ENCODE measurements at places on chromosomes 4 and X. TPM values are rescaled to one million over a fixed set of nuclear protein-coding genes. Genes with fewer than 3 reads are reported as not detected.

DNA sequence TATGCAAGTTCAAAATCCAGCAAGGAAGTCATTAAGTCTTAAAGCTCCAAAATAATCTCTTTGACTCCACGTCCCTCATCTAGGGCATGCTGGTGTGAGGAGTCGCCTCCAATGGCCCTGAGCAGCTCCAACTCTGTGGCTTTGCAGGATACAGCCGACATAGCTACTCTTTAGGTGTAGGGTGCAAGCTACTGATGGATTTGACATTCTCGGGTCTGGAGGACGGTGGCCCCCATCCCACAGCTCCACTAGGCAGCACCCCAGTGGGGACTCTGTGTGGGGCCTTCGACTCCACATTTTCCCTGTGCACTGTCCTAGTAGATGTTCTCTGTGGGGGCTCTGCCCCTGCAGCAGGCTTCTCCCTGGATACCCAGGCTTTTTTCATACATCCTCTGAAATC lies 333.2 kb upstream of the FGF13 start:
- DNase-seq: no peak

DNA sequence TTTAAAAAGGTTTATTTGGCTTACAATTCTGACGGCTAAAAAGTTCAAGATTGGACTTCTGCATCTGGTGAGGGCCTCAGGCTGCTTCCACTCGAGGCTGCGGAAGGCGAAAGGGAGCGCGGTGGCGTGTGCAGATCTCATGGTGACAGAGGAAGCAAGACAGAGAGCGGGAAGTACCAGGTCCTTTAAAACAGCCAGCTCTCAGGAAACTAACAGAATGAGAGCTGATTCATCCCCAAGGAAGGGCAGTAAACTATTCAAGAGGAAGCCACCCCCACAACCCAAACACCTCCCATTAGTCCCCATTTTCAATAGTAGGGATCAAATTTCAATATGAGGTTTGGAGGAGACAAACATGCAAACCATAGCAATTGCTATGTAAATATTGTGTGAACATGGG lies 2144.2 kb upstream of the AGA start:
- no peak for DNase-seq

GRCh38 chrX:23435575-23435974 lies 100.9 kb downstream of the PTCHD1 start:
- no peak for DNase-seq

GRCh38 chrX:63566856-63567255 lies 215.7 kb upstream of the SPIN4 start:
- no peak for DNase-seq

The SPATA4 gene
- total RNA-seq: not detected

The ARHGAP6 gene
- total RNA-seq: 10.9 TPM

- DNase-seq: no peak
Measured at GRCh38 chrX:135178636-135179035, 7.4 kb upstream of the CT55 start.

GRCh38 chr4:98672583-98673287 lies 14.3 kb upstream of the TSPAN5 start:
- DNase-seq: no peak

The AFM gene
- total RNA-seq: 0.33 TPM

DNA sequence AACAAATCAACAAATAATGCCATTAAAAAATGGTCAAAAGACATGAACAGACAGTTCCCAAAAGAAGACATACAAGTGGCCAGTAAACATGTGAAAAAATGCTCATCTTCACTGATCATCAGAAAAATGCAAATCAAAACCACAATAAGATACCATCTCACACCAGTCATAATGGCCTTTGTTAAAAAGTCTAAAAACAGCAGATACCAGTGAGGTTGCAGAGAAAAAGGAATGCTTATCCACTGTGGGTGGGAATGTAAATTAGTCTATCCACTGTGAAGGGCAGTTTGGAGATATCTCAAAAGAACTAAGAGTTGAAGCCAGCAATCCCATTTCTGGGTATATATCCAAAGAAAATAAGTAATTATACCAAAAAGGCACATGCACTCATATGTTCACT lies 668.1 kb upstream of the CPEB2 start:
- DNase-seq: no peak

The CDX4 gene
- total RNA-seq: not detected

DNA sequence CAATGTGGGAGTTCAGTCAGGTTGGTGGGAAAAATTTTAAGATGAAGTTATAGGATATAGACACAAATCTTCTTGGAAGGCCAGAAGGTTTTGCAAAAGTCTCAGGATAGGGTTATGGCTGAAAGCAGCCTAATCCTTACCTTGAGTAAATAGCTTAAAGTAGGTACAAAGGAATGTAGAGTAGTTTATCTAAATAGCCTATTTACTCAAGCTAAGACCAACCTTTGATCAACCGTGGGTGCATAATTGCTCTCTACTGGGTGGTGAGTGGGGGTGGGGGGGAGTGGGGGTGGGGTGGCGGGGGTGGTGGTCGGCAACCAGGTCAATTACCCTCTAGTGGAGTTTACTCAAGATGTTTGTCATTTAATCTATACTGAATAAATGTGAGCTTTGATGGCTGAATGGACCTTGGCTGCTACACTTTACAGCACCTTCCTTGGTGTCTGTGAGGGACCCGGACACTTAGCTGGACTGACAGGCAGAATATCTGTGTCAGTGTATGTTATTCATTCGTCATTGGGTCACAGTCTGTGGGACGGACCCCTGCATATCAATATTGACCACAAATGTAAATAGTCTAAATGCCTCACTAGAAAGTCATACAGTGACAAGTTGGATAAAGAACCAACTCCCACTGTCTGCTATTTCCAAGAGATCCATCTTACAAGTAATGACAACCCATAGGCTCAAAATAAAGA lies 545.7 kb upstream of the PABPC4L start:
- no peak for DNase-seq

DNA sequence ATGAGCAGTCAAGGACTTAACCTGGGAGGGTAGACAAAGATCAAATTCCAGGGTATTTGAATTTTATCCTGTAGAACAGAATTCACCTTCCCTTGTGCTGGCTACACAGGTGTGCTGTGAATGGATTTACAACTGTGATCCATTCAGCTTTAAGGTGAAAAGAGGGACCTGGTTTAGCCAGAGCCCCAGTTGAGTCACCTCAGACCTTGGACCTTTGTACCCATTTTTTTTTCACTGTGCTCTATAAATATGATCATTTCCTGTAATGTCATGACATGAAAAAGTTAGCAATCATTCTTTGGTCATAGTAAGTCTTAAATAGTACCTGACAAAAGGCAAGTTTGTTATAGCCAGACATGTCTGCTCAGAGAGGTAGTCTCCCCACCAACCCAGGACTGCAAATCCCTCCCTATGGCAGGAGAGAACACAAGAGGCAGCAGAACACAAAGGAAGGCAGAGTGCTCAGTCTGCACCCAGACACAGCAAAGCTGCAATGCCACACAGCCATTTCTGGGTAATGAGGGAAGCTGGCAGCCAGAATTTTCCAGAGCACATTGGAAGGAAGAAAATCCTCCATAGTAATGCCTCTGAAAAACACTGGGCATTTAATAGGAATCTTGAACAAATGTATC lies 77.9 kb downstream of the CXXC4 start:
- peak; percentile 40 for DNase-seq

The S100P gene
- not detected for total RNA-seq

DNA sequence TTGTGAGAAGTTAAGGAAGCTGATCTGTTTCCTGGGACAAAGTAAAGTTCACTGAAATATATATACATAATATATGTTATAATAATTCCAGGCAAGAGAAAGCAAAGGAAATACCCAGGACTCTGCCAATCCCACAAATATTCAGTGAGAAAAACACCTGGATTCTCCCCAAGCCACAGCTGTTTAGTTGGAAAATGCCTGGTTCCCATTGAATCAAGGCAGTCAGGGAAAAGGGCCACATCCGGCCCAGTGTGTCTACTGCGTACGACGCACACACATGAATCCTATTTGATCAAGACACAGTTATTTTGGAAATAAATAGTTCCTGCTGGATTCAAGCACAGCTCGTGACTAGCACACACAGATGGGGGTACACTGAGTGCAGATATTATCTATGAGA lies 6.3 kb upstream of the DCHS2 start:
- no peak for DNase-seq

- DNase-seq: no peak
Measured at GRCh38 chr4:151865744-151866591, 105.2 kb upstream of the GATB start.

The VAMP7 gene
- 9.6 TPM for total RNA-seq

DNA sequence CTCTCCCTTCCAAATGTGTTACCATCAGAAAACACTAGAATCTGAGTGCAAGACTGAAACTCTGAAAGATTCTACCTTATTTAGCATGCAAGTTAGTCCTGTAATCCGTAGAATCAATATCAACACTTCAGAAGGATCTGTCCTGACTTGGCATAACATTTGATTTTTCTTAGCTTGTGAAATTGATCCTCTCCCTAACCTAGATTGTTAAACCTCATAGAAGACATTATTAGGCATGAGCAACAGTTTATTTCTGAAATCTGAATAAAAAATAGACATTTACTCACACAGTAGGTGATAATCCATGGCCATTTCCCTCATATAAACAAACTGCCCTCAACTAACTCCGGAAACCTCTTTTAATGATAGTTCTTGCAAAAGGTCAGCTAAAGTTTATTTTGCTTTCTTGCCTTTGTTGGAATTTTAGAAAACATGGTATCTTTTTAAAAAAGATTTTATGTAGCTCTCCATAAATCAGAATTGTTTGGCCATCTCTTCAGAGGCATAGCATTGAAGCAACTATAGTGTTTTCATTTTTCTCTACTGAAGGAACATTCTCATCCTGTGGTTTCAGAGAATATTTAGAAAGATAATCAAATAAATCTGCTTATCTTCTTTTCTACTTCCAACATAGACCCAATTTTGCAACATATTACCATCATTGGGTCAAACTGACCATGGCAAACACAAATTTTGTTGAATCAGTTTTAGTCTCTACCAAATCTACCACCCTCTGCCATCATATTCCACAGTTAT lies 38.5 kb upstream of the PDLIM5 start:
- no peak for DNase-seq

The GPR78 gene
- total RNA-seq: not detected

- no peak for DNase-seq
Measured at GRCh38 chrX:119685225-119686066, 7.5 kb downstream of the SEPTIN6 start.

DNA sequence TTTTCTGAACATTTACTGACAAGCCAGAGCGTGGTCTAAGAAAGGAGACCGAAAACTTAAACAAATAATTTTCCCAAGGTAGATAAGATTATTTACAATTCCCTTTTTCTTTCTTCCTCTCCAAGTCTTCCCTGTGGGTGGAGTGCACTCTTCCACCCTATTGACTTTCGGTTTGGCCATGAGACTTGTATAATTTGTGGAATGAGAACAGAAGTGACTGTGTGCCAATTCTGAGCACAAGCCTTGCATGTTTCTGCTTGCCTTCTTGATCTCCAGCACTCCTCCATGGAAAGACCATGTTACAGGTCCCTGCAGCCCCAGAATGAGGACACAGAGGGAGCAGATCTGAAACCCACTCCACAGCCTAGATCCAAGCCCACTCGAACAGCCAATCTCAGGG lies 150.0 kb upstream of the HPGD start:
- no peak for DNase-seq

DNA sequence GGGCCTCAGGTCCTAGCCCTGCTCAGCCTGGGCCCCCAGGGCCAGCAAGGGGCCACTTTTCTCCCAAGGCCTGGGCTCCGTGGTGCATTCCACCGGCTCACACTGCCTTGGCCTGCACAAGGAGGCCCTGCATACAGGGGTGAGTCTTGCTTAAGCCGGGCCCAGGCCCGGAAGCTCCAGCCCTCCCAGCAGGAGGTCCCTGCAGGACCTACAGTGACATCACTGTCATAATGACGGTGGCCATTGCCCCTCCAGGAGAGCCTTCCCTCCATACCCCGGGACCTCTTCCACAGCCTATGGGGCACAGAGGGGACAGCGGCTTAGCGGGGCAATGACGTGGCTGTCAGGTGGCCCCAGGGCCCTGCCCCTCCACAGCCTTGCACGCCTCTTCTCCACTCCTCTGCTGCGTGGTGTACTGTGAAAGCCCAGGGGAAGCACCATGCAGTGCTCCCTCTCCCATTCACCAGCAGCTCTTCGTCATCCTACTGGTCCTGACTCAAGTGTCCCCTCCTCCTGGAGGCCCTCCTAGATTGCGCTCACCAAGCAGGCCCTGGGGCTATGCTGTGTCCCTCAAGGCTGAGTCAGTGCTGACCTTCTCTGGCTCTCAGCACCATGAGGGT lies 32.3 kb upstream of the AFAP1 start:
- no peak for DNase-seq

- no peak for DNase-seq
Measured at GRCh38 chrX:79082899-79083298, 61.6 kb upstream of the GPR174 start.

DNA sequence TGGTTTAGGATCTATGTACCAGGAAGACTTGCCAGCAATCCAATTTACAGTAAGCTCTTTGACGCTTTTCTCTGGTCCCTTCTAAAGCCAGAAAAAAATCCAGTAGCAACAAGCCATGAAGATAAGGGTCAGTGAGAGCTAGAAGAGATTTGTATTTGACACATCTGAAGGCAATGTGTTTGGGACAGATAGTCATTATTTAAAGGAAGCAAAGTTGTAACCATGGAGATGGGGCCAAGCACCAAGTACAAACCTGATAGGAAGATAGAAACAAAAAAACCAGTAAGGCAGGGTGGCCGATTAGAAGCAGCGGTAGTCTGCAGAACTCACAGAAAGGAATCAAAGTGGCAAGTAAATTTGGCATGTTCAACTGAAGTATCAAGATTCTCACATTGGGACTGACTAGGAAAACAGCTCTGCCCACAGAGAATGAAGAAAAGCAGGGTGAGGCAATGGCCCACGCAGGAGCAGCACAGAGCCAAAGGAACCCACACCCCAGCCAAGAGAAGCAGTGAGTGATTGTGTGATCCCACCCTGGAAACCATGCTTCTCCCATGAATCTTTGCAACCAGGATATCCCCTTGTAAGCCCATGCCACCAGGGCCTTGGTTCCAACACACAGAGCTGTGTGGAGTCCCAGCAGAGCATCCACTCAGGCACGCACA lies 12.9 kb upstream of the C4orf54 start:
- DNase-seq: peak; percentile 37

DNA sequence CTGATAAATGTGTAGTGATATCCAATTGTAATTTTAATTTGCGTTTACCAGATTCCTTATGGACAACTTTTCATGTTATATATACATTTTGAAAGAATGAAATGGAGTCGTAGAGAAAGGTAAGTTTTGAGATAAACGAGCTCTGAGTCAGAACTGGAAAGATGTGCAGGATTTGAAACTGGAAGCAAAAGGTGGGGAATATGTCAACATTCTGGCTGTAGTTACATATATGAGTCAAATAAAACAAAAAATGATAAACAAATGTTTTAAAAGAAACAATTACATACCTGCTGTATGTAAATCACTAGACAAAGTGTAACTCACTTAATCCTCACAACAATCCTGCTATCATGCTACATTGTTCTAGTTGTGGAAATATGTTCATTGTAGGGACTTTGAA lies 84.0 kb downstream of the LPAR4 start:
- DNase-seq: no peak

DNA sequence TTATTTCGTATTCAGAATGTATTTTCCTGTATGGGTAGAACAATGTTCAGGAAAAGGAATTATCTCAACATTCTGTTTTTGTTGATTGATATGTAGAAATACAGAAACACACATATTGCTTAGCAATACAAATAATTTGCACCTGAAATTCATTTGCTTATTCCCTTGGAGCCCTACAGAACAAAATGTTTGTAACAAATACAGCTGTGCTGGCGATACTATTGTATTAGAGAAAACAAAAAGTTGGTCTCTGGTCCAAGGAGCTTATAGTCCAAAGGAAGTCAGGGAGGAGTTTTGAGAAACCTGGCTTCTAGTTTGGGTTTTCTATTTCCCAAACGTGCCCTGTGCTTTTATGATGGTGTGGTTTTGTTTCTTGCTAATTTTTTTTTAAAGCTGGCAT lies 37.8 kb upstream of the CAPN6 start:
- DNase-seq: no peak
